ENCODE measurements at places on chromosomes 1 and 21.

- DNase-seq: no peak
Measured at GRCh38 chr1:231387770-231388669, 34.1 kb downstream of the EGLN1 start.

DNA sequence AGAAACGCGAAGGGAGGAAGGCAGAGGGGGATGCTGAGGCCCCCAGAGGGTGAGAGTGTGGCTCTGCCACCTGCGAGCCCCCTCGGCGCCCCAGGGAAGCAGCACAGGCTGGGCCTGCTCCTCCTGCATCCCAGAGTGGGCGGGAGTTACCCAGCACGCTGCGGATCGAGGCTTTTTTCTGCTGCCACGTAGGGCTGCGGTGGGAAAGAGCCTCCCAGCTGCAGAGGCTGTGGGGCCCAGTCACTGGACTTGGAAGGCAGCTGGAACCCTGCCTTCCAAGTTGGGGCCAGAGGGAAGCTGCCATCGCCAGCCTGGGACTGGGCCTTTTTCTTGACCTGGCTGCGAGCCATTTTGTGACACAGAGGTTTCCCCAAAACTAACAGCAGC, 2.3 kb upstream of the GRIK3 start:
- no peak for DNase-seq

GRCh38 chr21:36603221-36603620, 95.7 kb upstream of the SIM2 start:
- DNase-seq: no peak

GRCh38 chr1:168430321-168430720, 113.5 kb downstream of the XCL2 start:
- DNase-seq: no peak

- DNase-seq: peak; percentile 4
Measured at GRCh38 chr1:152917794-152918193, 9.4 kb downstream of the IVL start.

DNA sequence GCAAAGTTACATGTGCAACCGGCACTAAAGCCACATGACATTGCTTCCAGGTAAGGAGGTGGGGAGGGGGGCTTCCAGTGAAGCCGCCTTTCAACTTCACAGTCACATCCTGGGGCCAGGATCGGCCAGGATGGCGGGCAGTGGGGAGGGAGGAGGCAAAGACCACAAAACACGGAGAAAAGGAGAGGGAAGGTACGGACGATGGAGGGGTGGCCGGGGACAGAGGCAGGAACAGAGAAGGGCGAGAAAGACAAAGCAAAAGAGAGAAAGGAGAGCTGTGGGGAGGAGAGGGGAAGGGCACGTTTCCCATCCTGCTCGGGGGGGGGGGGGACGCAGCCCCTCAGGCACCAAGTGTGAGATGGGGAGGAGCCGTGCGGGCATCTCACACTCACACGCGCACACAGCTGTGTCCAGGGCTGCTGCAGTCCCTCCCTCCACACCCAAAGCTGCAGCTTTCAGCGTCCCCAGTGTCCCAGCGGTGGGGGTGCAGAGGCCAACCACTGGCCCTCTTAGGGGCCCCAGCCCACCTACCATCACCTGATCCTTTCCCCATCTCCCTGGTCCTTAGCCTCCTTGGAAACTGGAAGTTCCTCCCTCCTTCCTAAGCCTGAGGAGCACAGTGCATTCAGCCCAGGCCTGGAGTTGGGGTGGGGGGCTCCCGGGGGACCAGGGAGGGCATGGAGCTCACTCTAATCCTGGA, 2.4 kb downstream of the SH2D5 start:
- no peak for DNase-seq

DNA sequence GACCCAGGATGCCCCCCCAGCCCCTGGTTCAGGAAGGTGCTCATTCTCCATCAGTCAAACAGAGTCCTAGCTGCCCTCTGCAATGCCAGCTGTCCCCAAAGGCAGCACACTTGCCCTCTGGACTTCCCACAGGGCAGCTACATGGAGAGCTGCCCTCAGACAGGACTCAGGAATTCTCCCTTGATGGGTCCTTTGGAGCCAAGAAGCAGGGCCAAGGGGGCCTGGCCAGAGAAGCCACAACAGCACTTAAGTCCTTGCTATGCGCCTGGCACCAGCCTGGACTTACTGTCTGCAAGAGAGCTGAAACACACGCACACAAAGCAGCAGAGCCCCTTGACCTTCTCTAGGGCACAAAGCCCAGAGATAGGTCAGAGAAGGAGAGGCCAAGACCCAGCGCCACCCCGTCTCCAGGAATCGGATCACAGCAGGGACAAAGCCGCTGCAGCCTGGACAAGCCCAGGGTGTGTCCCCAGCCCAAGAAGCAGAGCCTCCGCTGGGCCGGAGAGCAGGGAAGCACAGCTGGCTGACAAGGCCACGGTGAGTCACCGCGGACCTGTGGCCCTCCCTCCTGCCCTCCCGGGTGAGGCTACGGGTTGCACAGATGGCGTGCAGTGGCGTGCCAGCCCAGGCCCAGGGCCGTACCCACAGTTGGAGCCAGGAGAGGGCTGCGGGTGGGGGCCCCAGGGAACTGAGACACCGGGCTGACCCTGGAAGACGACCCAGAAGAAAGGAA, 1.7 kb downstream of the WNT9A start:
- peak; percentile 79 for DNase-seq

- DNase-seq: no peak
Measured at GRCh38 chr1:163265547-163265946, 56.2 kb upstream of the NUF2 start.

GRCh38 chr1:15423355-15424077, 13.8 kb downstream of the EFHD2 start:
- DNase-seq: no peak

GRCh38 chr1:216936779-216937178, 213.6 kb upstream of the ESRRG start:
- DNase-seq: no peak

GRCh38 chr1:199109160-199109559, 470.3 kb downstream of the PTPRC start:
- no peak for DNase-seq

- no peak for DNase-seq
Measured at GRCh38 chr1:237012788-237013383, 8.6 kb upstream of the MT1HL1 start.

DNA sequence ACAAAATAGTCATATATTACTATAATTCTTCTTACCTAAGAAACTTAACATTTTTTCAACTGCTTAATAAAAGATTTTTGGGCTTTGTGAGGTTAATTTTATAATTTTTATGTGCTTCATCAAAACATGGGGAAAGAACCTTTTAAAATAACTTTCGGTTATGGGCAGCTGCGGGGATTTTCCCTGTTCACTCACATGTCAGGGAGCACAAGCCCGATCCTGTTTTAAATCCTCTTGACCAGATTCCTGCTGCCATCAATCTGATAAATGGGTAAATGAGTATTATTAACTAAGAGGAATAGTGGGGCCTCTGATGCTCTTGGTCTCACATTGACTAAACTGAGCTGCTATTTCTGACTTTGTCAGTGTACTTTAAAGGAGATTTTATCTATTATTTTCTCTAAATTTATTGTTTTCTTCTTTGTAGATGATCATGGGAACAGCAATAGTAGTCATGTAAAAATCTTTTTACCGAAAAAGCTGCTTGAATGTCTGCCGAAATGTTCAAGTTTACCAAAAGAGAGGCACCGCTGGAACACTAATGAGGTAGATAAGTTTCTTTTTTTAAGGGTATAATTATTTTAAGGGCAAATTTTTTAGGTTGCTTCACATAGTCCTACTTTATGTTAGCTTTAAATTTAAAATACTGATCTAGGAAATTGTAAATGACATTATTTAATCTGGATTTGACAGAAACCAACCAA, 39.6 kb downstream of the CAMTA1 start:
- no peak for DNase-seq

DNA sequence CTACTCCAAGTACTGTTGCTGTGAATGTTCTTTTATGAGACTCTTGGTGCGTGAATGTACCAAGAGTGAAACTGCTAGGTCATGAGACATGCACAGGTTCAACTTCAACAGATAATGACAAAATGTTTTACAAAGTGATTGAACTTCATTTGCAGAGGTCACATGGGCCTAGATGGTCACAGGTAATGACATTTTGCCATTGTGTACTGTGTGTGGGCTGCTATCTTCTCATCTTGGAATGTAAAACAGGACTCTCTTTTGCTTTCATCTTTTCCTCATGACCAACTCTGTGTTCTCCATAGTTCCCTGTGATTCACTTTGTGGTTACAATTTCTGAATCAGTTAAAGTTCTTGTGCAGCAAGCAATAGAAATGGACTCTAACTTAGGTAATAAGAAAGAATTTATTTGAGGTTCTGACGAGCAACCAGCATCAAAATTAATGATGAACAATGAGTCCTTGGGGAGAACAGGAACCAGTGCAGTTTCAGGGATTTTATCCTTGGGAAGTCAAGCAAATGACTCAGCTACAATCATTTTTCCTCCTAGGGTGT, 16.2 kb upstream of the TSNAX start:
- no peak for DNase-seq

GRCh38 chr1:197998110-197998509, 80.9 kb downstream of the LHX9 start:
- no peak for DNase-seq

- DNase-seq: no peak
Measured at GRCh38 chr1:158675563-158676323, 10.8 kb downstream of the SPTA1 start.

DNA sequence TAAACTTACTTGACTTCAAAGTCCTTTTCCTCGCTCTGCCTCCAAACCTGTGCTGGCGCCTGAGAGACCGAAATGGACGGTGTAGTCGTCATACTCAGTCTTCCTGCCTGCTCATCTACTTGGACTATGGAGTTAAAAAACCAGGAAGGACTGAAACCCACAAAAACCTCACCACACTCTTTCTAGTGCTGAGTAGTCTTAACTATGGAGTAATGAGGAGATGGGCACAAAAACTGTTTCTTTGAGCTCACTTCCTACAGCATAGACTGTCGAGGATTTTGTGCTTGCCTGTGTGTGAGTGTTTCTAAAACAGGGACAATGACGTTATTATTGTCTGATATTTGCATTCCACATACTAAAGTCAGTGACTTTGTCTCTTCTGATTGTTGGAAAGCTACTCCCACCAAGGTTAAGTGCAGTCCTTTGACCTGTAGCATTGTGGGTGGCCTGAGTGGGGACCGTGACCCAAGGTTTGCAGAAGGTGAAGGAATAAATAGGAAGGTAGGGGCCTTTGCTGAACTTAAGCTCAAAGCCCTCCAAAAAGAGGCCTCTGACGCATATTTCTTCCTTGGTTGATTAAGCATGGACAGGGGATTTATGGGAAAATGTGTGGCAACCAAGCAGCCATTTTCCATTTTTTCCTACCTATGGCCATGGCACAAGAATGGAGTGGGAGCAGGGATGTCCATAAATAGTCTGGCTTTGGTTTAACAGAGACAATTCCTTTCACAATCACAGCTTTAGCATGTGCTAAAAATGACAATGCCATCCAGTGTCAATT, 109.6 kb downstream of the ZBTB18 start:
- no peak for DNase-seq

GRCh38 chr1:157994704-157995582, 1.5 kb downstream of the KIRREL1 start:
- DNase-seq: no peak

- no peak for DNase-seq
Measured at GRCh38 chr1:161849518-161849917, 83.4 kb downstream of the ATF6 start.

DNA sequence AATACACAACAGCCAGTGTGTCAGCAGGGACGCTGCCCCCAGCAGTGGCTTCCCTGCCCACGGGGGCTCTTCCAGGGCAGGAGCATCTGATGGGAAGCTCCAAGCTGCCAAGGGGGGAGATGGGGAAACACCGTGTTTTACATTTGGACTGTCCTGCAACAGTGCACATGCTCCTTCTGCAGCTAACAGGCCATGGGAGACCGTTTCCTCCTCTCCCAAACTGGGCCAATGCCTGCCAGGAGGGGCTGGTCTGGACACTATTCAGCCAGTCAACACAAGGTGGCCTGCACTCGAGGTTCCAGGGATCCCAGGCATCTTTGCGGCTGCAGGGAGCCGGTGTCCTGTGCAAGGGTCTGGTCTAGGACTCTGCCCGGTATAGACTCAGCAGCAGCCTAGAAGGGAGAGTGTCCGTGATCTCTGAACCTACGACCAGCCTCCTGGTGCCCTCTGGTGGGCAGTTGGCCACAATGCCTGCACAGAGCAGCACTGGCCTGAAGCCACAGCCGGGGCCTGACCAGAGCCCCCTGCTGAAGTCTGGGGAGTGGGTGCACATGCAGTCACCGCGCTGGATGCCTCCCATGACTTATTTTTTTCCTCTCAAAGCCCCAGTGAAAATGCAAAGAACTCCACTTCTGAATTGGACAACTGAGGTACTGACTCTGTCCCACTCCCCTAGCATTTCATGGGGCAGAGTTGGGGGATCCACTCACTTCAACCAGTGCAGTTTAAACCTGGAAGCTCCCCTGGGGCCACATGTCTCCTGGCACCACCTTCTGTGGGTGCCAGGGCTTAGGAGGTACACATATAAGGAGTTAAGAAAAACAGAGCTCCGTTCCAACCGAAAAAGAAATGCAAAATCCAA, 33.3 kb downstream of the RCC2 start:
- peak; percentile 37 for DNase-seq

- no peak for DNase-seq
Measured at GRCh38 chr21:26212220-26212619, 41.6 kb upstream of the APP start.

- no peak for DNase-seq
Measured at GRCh38 chr1:225744745-225745144, 32.9 kb upstream of the SRP9 start.

DNA sequence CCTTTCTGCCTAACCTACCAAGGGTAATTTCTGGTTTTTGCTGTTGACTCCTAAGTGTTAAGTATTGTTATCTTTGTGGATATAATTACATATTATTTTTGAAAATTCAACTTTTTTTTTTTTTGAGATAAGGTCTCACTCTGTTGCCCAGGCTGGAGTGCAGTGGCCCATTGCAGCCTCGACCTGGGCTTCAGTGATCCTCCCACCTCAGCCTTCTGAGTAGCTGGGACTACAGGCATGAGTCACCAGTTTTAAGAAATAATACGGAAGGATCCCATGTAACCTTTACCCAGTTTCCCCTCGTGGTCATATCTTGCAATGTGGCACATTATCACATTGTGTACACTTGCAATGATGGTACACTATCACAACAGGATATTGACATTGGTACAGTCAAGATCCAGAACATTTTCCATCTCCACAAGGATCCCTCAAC, 3.1 kb downstream of the CHD1L start:
- DNase-seq: no peak

DNA sequence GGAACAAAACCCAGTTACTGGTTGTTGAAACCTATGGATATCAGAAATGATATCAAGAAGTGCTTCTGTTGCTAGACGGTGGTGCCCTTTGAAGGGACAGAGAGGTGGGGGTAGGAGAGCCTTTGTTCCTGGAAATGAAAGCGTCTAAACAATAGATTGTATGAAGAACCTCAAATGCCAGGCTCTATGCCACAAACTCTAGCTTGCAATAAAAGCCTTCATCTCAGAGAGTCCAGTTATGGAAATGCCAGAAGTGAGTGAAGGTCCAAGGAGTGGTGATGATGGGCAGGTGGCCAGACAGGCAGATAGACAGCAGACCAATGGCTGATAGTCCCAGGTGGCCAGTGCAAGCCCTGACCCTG, 414.1 kb upstream of the PROX1 start:
- no peak for DNase-seq
